GDM1 (cell line): ENCODE measurements at places on chromosomes 11 and 22.

DNA sequence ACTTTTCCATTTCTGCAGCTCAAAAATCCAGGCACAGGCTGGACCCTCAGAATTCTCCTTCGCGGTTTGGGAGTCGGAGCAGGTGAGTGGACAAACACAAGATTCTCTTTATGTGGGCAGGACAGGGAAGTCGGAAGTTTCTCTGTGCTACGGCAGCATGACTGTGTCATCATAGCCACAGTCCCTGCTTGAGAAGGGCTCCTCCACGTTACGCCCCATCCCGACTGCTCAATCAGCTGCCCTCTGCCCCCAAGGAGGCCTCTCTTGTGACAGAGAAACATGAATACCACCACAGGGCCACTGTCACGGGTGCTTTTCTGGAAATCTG lies 89.0 kb upstream of the SHISAL1 start:
- DNase-seq = no peak

- DNase-seq = no peak
Observed at GRCh38 chr11:88102598-88102934, 72.7 kb downstream of the RAB38 start.

DNA sequence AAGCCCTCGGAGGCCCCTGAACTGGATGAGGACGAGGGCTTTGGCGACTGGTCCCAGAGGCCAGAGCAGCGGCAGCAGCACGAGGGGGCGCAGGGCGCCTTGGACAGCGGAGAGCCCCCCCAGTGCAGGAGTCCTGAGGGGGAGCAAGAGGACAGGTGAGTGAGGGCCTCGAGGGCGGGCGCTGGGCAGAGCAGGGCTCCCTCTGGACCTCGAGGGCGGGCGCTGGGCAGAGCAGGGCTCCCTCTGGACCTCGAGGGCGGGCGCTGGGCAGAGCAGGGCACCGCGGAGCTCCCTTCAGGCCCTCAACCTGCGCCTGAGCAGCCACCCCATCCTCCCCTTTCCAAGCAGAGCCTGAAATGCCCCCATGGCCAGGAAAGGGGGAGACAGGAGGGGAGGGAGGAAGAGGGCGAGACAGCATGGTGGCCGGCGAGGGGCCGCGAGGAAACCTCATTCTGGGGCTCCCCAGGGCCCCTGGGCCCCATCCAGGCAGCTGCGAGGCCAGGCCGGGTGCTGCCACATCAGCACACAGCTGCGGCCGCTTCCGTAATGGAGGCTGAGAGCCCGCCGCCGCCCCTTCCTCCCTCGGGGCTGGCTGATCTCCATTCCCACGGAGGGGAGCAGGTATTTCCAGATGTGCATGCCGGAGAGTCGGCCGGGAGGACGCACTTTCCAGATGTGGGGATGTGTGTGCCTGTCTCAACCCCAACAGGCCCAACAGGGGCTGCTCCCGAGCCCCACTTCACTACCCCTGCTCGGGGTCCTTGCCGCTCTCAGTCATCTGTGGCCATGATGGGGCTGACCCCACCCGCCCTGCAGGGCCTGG lies 10.0 kb downstream of the PRR33 start:
- no peak for DNase-seq

- no peak for DNase-seq
Observed at GRCh38 chr11:102279641-102280170, 37.6 kb upstream of the BIRC3 start.

- DNase-seq = no peak
Observed at GRCh38 chr22:49400941-49401598, 426.6 kb downstream of the BRD1 start.
